ENCODE measurements at places on chromosomes 11 and 22.

GRCh38 chr11:98564881-98565280 is 455.9 kb upstream of the CNTN5 start:
- no peak for DNase-seq

DNA sequence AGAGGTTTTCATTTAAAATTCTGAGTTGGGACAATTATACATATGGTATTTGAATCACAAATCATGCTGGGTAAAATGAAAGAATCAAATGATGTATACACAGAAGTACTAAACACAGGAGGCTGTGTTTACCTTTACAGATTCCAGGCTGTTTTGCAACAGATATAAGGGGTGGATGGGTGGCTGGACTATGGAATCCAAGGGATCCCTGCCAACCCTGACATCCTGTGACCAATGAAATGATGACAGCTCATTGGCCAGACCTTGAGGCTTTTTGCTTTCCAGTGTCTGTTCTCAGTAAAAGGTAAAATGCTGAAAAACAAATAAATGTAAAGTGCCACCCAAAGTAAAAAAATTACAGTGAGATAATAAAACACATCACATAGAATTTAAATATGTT is 3.3 kb upstream of the DDI1 start:
- DNase-seq: no peak

DNA sequence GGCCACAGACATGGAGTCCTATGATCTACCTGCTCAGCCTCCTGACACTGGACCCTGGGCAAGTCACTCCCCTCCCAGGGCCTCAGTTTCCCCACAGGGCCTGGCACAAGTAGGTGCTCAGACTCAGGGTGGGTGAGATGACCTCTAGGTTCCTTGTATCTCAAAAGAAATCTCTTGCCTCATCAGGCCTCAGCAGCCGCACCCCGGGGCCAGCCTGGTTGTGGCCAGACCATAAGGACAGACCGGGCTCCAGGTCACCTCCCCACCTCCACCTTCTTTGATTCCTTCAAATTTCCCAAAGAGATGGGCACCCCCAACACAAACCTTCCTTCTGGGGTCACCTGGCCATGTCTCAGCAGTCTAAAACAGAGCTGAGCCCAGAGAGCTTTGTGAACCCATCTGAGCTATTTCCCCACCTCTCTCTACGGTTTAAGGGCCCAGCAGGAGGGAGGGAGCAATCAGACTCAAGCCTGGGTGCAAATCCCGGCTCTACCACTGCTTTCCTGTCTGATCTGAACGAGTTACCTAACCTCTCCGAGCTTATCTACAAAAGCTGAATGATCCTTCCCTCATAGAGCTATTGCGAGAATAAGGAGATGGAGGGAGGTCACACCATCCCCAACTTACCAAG is 2.5 kb upstream of the APOL4 start:
- DNase-seq: no peak

- DNase-seq: no peak
Measured at GRCh38 chr11:86208572-86208971, 36.0 kb upstream of the EED start.

GRCh38 chr11:61256710-61257482 is 15.9 kb downstream of the PGA5 start:
- no peak for DNase-seq

DNA sequence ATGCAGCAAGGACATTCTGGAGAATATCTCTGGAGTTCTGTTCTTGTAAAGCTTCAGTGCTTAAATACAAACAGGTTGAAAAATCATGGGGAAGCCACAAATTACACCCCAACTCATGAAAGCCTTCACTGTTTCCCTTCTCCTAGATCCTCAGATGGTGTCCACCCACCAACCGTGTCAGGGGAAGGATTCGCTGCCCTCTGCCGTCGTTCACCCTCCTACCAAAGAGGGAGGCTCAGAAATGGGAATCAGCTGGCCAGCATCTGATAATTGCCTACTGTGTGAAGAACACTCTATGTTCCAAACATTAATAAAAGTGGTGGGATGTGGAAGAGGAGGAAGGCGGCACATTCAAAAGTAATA is 7.4 kb upstream of the HEPACAM start:
- DNase-seq: no peak

DNA sequence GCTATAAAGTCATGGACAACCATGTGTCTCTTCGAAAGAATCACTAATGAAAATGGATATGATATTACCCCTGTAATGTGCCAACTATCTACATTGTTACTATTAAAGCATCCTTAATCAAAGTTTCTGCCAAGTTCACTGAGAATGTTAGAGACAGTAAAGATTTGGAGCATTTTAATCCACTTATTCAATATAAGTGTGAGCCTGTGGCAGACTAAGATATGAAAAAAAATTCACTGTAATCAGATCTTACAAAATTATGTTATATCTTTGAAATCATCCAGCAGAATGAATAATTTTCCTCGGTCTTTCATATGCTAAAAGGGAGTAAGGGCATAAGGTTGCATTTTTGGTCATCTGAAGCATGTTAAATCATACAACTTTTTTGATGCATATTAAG is 49.9 kb downstream of the MAML2 start:
- no peak for DNase-seq
